ENCODE measurements at places on chromosomes 2 and 18.

DNA sequence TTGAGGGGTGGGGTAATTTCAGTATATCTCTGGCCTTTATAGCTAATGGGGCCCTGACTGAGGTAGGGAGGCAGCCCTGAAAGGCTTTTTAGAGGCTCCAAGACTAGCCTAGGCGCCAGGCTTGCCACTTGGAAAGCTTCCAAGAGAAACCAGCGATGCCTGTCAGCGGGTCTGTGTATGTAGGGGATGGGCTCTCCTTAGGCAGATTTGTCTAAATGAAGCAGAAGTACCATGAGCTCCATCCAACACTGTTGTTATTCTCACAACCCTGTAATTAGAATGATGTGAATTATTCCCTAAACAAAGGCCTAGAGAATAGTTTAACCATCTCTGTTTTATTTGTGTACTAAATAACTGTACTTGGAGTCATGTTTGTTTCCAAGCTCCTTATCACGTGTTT, 138.1 kb downstream of the B3GNT2 start:
- DNase-seq = no peak

DNA sequence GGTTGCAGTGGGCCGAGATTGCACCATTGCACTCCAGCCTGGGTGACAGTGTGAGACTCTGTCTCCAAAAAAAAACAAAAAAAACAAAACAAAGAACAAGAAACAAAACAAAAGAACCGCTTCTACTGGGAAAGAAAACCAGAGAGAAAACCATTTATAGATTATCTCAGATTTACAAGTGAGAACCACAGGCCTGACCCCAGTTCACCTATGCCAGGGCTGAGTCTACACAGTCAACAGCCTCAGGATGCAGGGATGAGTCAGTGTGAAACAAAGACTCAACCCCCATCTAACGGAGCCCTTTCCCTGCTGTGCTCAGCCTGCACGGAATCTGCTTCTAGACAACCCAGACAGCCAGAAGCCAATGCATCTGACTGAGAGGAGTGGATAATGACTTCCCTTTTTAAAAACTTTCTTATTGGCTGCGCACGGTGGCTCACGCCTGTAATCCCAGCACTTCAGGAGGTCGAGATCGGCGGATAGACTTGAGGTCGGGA, 25.5 kb upstream of the YWHAQ start:
- DNase-seq = no peak

DNA sequence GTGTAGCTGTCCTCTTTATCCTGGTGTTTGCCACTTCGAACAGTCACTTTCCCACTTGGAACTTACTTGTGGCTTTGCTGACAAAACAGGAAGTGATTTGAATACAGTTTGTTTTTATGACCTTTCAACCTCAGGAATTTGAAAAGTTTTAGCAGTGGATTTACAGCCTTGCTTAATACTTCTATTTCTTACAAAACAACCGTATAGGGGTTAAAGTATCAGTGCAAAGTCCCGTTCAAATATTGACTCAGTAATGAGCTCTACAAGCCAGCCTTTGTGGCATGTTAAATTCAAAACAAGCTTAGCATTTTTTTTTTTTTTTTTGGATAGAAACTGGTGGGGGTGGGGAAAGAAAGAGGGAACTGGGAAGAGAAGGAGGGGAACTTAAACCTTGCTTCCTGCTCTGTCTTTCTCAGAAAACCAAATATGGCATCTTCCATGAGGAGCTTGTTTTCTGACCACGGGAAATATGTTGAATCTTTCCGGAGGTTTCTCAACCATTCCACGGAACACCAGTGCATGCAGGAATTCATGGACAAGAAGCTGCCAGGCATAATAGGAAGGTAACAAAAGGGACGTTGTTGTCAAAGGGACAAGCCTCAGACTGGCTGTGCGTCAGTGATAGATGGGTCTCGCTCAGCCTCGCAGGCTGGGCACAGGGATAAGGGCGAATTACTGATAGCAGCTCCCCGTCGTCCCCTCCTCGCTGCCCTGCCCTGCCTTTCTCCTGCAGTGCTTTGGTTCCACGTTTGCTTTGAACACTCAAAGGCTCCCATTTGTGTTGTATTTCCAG, at the start of gene HNMT:
HNMT (plus strand) TSS at position 408 of the 793 bp plus-strand sequence; CDS start at position 427, 19 bp downstream.
- DNase-seq = no peak

DNA sequence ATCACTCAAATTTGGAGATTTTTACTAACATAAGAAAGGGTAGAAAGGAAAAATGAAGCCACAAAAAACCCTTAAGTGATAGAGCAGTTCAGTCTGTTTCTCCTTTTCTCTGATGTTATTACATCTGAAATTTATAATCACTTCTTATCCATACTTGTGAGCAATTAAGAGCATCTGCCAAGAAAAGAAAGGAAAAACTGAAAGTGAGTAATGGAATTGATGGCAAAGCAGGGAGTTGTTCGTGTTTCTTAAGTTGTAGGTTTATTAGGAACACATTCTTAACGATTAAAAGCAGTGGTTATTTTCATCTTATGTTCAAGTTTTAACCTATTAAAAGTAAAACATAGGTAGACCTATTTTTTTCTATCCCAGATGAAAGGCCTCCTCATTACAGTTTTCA, 277.7 kb downstream of the RND3 start:
- DNase-seq = no peak

DNA sequence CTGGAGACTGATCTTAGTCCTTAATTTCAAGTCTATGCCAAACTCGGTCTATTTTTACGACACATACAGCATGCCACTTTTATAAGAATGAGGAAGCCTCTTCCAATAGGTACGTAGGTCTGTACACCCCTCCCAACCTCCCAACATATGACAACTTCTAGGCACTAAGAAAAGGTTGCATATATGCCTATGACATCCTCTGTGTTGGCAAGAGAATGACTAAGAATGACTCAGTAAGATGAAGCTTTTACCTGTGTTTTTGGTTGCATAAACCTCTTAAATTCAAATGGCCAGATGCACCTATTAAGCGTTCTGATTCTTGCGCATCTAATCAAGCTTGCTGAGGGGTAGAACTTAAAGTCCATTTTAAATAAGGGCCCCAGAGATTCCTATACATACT, 586.4 kb upstream of the ZEB2 start:
- no peak for DNase-seq

GRCh38 chr18:12409469-12409868, 1.7 kb downstream of the PRELID3A start:
- DNase-seq = no peak

- no peak for DNase-seq
These were observed 5.5 kb upstream of the QPCT start for GRCh38 chr2:37338933-37339332.

DNA sequence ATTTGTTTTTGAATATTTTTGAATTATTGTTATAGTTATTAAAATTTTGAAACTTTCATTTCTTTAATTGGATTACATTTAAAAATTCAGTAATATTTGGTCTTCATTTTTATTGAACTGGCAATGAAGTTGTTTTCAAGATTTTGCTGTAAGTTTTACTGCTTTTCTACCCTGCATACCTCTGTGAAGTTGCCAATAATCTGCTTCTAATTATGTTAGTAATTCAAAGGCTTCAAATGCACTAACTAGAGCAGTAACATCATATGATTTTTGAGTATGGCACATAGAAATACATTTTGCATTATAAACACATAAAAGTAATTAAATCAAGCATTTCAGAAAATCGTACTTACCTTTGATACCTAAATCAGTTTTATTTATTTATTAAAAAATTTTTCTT, 40.3 kb upstream of the FAM171B start:
- DNase-seq = no peak

DNA sequence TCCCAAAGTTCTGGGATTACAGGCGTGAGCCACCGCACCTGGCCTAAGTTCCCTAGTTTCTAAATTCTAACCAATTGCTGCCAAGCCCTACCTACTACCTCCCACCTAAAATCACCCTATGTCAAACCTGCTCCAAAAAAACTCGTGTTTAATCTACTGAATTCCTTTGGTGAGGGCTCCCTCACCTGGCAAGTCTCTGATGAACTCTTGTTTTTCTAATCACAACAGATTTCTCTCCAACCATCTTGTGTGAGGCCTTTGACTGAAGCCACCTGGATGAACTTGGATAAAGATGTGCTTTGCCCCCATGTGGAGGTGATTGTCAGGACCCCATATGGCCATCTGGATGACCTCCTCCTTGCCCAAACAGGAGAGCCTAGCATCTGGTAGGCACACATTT, 17.4 kb upstream of the SLC35G4 start:
- no peak for DNase-seq

GRCh38 chr2:212592695-212593094, 54.1 kb upstream of the ERBB4 start:
- no peak for DNase-seq

DNA sequence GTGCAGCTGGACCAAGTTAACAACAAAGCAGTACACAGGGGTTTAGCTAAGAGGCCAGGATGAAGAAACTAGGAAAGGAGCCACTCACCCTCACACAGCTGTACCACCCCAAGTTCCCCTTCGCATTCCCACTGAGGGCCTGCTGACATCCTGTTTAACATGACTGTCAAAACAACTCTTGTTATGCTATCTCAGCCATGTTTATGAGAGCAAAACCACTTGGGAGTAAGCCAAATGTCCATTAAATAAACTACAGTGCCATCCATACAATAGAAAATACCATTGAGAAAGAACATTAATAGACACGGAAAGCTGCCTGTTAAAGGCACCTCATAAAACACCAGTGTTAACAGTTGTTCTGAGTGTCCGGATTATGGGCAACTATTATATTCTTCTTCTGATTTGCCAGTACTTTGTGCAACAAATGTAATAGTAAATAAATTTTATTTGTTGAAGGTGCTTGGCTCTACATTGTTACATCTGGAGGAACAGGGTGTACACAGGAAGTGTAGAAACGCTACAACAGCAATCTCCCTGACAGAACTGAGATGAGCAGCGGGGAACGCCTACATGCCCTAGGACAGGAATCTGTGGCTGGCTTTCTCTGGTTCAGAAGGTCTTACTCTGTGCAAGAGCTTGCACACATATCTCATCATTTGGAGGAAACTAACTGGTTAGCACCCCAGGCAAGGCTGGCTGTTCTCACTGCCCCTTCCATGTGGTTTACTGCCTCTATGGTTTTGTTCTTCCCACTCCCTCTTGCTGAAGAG, 85.6 kb downstream of the EHD3 start:
- DNase-seq = no peak

- DNase-seq = no peak
These were observed 309.5 kb upstream of the HS6ST1 start for GRCh38 chr2:128628206-128628605.

GRCh38 chr2:108370080-108370479, 7.7 kb upstream of the SULT1C4 start:
- no peak for DNase-seq

DNA sequence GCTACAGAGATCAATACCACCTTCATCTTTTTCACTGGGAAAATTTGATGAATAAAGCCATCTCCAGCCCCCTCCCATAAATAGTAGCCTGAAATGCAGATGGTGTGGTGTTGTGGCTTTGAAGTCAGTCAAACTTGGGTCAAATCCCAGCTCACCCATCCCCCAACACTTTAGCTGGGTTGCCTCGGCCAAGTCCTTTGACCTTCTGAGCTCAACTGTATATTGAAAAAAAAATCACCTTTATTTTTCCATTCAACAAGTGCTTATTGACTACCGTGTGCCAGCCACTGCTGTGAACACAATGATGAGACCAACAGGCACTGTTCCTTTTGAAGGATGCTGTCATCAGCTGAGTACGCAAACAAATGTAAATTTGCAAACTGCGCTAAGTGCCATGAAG, 35.1 kb upstream of the NTSR2 start:
- no peak for DNase-seq

DNA sequence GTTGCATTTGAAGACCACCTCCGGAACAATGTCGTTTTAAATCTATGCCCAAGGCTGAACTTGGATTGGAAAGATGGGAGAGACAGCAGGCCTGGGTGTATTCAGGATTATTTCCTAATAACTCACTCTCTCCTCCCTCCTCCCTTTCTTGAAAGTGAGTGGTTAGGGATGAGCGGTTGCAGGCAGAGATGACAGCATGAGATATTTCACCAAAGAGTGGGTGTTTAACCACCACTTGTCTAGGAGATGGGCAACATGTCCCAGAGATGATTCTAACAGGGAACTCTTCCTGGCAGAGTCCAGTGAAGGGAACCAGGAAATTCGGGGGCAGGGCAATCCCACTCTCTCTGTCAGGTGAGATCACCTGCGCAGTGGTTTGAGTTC, 123.2 kb downstream of the KCTD1 start:
- no peak for DNase-seq

DNA sequence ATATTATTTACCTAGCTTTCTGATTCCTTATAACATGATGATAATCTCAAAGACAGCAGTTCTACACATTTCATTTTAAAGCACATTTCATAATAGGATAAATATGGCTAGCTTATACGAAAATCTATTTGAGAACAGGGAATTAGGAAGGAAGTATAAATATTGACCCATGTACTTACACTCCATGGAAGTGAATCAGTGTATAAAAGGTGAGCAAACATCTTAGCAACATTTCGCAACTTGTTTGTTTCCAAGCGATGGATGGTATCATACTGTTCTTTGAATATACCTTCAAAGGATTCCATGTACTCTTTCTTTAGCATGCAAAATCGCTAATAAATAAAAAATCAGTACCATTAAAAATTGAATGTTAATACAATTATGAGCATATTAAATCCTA, 53.1 kb downstream of the CWC22 start:
- DNase-seq = no peak

GRCh38 chr2:144426355-144426754, 93.6 kb downstream of the ZEB2 start:
- no peak for DNase-seq

DNA sequence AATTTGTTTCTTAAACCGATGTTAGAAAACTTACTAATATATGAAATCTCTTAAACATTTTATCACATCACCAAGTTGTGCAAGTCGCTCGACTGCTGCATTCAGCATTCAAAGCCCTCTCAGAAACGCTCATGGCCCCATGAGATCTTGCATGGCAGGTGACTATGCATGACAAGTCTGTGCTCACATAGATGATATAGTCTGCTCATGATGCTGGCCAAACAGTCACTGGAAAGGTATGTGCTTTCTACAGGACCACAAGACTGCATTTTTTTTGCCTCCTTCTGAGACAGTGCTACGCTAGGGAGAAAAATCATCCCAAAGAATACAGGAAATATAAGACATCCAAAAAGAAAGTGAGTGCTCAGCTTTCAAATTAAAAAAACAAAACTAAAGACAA, 98.3 kb upstream of the ZBTB14 start:
- DNase-seq = no peak

DNA sequence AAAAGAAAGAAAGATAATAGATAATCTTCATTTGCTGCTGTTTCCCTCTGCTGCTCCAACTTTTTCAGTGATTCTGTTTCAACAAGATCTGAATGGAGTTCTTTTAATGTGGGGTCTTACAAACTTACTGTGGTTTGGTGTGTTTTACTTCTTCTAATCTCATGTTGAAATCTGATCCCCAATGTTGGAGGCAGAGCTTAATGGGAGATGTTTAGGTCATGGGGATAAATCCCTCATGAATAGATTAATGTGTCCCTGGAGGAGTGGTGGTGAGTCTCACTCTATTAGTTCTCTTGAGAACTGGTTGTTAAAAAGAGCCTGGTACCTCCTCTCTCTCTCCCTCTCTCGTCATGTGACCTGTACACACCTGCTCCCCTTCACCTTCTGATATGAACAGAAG, 442.4 kb downstream of the EPHA4 start:
- no peak for DNase-seq

Data from activated gamma-delta T cell (primary cell).